NCI-H526 (cell line): ENCODE measurements at places on chromosomes 2 and 18.

DNA sequence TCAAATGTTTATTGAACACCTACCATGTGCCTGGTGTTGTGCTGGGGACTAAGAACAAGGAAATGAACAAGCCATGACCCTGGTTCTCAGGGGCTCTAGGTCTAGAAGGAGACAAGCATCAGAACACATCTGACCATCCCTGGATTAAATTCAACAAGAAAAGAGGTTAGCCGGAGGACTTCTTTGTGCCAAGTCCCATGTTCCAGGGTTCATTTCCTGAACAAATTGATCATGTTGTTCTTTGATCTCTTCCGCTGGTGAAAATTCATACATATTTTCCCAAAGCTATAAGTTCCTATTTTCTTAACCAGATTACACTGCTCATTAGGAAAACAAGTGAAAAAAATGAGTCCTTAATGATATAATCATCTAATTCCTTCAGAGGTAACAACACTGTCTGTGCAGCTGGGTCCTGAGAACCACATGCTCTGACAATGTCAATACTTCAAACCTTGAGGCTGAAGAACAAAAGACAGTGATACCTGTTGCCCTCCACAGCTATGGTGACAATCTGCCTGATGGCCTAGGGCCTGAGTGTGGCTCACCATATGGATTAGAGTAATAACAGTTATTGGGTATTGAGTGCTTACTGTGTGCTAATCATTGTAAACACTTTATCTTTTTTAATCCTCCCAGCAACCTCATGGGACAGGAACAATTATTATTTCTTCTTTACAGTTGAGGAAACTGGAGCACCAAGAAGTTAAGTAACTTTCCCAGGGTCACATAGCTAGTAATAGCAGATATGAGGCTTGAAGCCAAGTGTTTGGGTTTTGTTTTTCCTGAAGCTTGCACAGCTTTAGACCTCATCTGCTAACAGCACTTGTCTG, 24.6 kb upstream of the INO80C start:
- DNase-seq = no peak

DNA sequence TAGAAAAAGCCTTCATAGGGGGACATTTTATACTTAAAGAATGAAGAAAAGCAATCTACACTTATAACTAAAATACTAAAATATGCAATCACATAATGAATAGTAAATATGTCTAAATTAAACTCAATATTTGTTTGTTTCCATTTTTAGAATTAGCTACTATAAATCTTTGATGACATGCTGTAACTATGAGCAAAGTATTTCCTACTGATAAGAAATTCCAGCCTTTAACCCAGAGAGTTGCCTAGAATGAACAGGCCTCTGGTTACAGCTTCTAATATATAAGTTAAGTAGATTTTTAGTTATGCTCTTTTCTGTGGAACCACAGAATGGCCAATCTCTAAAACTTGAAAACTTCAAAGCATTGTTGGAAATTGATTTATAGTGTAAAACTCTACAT, 1465.6 kb upstream of the ZEB2 start:
- DNase-seq = no peak

DNA sequence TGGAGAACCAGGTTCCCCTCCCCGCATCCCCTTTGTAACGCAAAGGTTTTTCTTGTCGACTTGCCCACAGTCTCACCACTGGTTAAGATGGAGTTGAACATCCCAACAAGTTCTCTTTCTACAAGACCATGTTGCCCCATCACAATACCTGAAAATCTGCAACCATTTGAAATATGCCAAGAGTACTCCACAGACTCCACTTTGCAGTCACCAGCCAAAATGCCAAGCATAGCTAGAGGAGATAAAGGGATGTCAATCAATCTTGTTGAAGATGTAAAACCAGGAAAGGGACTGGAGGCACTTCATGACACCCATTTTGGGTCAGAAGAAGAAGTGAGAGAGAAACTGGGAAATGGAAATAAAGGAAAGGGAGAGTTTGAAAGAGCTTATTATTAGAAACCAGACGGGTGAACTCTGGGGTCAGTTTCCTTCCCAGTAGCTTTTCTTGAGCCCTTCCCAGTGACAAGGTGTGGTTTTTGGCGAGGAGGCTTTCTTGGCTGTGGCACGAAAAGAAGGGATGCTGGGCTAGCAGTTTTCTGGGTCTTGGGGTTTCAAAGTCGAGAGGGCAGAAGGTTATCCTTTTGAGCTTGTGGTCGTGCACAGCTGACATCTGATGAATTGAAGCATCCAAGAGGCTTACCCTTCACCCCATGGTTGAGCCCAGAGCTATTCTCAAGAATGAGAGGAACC, 79.3 kb downstream of the ACAA2 start:
- no peak for DNase-seq

DNA sequence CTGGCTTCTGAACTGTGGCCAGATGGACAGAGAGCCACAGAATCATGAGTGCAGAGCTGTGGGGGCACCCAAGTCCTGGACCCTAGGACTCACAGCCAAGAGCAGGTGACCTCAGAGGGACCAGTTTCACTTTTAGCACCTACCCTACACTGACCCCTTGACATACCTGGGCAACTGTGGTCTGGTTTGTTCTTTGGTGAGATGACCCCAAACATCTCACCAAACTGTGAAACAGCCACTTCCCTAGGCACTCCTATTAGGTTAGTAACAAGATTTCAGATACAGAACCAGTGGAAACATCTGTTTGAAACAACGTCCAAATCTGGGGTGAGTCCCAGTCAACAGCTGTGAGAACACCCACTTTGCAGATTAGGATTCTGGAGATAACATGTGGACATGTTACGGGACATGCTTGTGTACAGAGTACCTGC, 1.9 kb upstream of the ZFP36L2 start:
- DNase-seq = no peak

GRCh38 chr2:873027-873426, 77.6 kb upstream of the SNTG2 start:
- DNase-seq = no peak

DNA sequence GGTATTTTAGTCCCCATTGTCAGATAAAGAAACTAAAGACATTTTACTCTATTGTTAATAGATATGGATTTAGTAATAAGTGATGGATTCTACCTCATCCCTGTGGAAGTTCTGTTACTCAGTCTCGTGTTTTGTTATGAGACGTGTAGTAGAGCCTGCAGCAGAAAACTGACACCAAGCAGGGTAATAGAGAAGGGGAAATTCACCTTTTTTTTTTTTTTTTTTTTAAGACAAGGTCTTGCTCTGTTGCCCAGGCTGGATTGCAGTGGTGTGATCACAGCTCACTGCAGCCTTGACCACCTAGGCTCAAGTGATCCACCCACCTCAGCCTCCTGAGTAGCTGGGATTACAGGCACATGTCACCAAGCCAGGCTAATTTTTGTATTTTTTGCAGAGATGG, 164.5 kb downstream of the CERS6 start:
- DNase-seq = no peak

DNA sequence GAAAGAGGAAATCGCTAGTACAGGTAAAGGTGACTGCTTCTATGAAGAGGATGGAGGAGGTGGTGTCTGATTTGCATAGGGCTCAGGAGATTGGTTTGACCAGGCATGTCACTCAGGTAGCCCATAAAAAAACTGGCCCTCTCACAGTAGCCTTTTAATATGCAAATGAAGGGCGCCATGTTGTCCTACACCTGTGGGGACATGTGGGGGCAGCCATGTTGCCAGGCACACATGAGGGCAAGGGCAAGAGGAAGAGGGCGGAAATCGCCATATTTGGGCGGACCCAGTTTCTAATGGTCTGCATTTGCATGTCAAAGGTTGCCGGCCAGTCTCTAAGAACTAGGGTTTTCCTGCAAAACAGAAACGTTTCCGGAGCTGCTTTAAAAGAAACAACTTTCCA, 1330.6 kb downstream of the DSC3 start:
- peak; percentile 4 for DNase-seq

DNA sequence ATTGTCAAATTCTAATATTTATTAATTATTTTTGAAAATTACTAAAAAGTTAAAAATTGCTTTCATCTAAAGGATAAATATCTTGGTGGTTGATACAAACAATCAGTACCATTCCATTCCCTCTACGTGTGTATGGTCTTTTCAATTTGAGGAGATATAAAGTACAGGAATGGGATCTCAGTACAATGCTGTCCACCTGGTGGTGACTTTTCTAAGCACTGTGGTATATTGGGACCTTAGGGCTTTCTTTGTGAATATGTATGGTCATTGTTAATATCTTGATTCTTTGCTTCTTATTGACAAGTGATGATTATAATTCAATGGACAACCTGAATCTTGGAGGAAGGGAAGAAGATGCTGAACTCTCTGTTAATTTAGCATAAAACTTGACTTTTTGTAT, 83.1 kb downstream of the NBEAL1 start:
- no peak for DNase-seq

DNA sequence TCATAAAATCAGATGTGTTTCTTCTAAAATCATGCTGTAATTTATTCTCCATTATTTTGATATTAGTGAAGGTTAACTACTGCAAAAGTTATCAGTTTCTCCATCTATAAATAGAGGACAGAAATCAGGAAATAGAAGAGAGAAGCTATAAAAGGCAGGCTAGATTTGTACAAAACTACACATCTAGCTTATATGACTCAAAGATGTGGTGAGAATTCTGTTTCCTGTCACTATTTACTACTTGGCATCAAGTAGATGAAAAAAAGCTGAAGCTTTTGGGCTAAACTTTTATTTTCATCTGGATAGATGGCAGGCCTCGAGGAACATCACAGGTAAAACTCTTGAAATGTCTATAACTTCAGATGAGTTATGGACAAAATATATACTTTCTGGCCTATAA, 49.8 kb upstream of the NAB1 start:
- DNase-seq = no peak

- no peak for DNase-seq
These were observed 23.8 kb downstream of the FBXO41 start for GRCh38 chr2:73260338-73260984.

DNA sequence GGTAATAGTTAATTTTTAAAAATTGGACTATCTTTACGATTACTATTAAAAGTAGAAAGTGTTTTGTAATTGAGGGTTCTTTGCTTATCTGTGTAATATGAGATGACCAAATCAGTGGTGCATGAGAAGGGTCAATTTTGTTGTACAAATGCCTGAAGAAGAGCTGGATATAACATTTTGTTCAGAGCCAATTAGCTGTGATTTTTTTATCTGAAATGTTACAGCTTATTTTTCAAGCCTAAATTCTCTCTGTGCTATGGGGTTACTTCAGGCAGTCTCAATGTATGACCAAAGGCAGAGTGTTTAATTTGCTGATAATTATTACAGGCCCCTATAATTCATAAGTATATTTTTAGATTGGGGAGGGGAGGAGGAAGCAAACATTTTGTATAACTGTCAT, 41.8 kb downstream of the OTX1 start:
- no peak for DNase-seq

GRCh38 chr2:9364791-9365497, 58.4 kb downstream of the ITGB1BP1 start:
- DNase-seq = no peak

GRCh38 chr2:240570531-240571313, 2.4 kb downstream of the RNPEPL1 start:
- DNase-seq = no peak

- no peak for DNase-seq
These were observed 18.9 kb downstream of the TET3 start for GRCh38 chr2:74003494-74004211.

- DNase-seq = no peak
These were observed 179.0 kb upstream of the SLC39A10 start for GRCh38 chr2:195477996-195478382.

- no peak for DNase-seq
These were observed 274.2 kb upstream of the LRATD1 start for GRCh38 chr2:14358339-14358738.

GRCh38 chr2:78576409-78576808, 449.1 kb upstream of the REG3G start:
- DNase-seq = no peak

DNA sequence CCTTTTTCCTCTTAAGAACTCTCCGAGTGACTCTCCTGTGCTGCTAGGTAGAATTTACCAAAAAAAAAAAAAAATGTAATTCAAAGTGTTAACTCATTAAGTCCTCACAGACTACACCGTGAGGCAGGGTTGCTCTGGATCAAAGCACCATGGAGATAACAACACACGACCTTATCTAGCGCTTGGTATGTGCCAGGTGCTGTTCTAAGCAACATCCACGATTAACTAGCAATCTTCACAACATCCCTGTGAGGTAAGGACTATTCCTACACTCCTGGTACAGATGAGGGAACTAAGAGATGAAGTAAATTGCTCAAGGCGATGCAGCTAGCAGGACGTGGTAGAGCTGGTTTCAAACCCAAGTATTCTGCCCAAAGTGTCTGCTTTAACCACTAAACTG, 1.8 kb downstream of the MOGAT1 start:
- no peak for DNase-seq

DNA sequence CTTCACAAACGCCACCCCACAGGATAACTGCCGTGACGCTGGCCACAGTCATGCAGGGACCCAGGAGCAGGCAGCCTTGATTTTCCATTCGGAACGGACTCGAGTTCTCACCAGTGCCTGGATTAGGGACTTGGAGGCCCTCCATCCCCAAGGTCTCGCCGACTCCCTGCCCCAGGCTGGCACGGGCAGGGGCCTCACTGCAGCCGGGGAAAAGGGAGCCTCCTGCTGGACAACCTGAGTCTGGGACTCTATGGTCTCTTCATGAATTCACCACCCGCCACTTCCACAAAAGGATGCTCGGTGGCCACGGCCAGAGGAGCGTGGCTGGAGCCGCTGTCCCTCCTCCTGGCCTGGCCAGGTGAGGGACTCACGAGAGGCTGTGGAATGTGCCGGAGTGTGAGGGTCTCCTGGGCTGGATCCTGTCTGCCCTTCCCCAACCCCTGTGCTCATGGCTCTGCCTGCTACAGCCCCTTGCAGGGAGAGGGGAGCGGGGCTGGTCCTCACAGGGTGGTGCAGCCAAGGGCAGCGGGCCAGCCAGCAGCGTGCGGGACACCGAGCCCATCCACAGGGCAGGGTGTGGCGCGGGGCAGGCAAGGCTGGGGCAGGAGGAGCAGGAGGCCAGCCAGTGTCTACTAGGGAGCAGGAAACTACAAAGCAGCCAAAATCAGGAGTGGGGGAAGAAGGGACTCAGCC, 42.3 kb downstream of the AQP12A start:
- no peak for DNase-seq

DNA sequence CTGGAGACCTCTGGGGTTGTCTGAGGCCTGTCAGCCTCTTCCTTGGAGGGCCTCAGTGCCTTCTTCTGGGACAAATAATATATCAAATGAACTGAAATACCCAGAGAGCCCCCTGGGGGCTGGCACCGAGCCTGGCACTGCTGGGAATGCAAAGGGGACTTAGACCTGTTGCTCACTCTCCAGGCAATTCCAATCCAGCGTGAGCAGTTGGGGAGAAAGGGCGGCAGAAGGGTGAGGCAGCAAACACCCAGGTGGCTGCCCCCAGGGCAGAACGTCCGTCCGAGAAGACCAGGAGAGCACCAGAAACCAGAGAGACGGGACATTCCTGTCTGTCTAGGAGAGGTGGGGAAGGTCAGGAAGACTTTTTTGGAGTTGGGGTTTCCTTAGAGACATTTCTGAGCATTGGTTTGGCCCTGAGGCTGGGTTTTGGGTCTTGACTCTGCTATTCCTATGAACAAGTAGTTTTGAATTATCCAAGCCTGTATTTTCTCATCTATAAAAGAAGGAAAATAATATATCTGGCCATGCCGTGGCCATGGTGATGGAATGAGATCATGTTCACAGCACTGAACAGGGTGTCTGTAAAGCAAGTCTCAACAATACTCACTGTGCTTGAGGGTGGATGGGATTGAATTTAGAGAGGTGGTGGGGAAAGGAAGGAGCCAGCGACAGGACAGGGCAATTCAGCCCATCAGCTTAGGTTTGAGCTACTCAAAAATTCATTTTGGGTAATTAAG, 44.3 kb upstream of the ZBTB7C start:
- no peak for DNase-seq
